IPS-NIHi11 (cell line): ENCODE measurements at places on chromosomes 7 and 10.

- DNase-seq, result no peak
Measured at GRCh38 chr7:137245890-137246289, 97.6 kb downstream of the PTN start.

DNA sequence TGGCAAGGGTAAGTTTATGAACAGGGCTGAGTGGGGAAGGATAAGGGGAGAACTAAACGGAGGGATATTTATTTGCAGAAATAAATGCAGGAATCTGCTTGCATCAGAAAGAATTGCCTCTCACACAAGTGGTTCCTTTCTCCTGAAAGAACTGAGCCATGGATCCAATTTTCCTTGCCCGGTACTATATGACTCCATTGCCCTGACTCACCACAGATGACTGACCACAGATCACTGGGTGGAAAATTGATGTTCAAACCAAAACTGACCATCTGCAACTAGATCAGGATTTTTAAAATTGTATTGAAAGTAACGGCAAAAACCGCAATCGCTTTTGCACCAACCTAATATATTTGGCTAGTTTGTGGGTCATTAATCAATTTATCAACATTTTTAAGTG is 6.2 kb upstream of the MACC1 start:
- DNase-seq, result no peak

DNA sequence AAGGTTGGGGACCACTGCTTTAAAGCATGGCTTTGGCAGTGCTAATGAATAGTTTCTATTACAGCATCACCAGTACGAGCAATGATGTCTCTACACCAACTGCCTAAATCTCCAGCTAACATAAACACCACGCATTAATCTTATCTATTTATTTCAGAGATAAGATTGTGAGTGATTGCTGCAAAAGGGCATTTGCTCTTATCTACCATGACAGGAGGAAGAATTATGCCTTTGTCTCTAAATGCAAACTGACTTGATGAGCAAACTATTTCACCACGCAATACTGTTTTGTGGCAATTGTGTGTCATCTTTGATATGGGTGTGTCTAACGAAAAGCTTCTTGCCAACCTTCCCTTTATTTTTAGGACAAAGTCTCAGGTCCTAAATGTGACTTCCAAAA is 684.9 kb downstream of the SORCS1 start:
- DNase-seq, result no peak

- DNase-seq, result no peak
Measured at GRCh38 chr7:92631067-92631849, 41.1 kb upstream of the FAM133B start.

DNA sequence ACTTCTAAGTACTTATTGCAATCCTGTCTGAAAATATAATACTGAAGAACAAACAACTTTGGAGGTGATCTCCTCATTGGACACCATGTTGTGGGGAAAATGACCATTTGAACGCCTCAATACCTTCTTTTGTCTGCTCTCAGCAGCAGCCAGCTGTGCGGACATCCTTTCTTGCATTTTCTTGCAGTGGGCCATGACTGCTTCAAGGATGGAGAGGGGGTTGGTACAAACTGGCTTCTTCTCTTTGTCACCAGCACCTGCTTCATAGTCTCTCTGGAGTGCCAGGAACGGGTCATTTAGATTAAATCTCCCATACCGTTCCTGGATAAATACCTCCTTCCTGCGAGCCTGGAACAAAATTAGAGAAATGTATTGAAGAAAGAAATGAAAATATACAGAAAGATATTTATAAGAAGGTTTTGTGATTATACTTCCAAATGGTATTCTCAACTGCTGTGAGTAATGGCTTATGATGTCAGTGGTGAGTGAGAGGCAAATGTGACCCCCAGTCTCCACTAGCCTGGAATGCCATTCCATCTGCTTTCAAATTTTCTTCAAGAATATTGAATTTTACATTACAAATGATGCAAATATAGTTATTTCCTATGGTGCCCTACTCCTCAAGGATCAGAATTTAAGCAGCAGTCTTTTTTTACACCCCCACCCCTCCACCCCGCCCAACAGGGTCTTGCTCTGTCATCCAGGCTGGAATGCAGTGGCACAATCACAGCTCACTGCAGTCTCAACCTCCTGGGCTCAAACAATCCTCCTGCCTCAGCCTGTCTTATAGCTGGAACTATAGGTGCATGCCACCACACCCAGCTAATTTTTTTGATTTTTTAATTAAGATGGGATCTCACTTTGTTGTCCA is 62.4 kb downstream of the CTTNBP2 start:
- DNase-seq, result peak; percentile 30

DNA sequence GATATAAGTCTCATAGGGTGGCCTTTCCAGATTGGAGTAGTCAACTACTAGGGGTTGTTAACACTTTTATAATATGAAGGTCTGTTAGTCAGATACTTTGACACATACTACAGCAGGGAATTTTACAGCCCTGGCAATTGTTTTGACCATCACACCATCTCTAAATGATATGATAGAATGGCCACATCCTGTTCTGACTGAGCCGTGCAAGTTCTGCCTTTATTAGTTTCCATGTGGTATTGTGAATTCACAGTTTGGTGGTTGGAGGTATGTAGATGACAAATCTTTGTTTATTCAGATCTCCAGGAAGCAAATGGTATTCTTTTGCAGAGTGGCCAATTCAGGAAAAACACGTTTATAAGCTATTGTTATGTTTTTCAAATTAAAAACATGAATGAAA is 83.0 kb downstream of the NRG3 start:
- no peak for DNase-seq
